Mesenchymal stem cell (in vitro differentiated cells and primary cell): ENCODE measurements at places on chromosomes 4 and X.
A peak's percentile ranks its signal among the peaks of the same experiment; 100 is the strongest.

DNA sequence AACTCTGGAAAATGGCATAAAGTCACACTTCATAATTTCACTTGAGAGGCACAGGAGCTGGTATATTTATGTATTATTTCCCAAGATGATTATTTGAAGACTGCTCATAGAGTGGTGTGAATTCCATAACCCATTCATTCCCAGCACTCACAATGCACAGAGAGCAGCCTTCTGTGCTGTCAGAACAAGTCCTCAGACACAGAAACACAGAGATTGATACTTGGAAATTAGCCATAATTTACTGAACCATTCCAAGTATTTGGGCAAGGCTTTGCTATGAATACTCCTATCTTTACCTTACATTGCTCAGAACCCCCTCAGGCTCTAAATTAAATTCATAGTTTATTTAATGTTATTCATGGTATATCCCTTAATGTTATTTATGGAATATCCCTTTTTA lies 53.6 kb downstream of the PABPC4L start:
- no peak for DNase-seq

GRCh38 chr4:106083065-106083464 lies 187.8 kb downstream of the NPNT start:
- no peak for DNase-seq

- peak; percentile 78 for DNase-seq
These were observed 22.4 kb downstream of the SH3TC1 start for GRCh38 chr4:8221476-8221875.

DNA sequence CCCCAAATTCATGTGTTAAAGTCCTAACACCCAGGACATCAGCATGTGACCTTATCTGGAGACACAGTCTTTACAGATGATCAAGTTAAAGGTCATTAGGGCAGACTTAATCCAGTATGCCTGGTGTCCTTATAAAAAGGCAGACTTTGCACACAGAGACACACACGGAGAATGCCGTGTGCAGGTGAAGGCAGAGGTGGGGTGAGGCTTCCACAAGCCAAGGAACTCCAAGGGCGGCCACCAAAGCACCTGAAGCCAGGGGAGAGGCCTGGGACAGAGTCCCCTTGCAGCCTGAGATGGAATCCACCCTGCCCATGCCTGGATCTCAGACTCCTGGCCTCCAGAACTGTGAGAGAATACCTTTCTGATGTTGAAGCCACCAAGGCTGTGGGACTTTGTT lies 26.1 kb upstream of the SORCS2 start:
- DNase-seq: no peak

DNA sequence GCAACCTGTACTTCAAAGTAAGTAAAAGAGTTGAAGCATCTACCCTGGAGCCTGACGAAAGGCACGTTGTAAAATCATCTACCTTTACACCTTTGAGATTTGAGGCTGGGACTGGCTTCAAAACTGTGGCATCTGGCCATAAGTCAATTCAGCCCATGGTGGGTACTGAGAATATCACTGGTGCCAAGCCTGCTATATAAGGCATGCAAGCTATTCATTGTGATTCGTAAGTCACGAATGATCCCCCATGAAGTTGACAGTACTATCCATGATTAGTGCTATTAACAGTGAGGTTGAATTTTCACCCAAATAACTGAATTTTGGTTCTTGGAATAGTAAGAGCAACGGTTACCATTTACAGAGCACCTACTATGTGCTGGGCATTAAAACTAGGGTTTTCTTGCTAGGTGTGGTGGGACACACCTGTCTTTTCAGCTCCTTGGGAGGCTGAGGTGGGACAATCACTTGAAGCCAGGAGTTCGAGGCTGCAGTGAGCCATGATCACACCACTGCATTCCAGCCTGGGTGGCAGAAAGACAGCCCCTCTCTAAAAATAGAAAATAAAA lies 39.8 kb downstream of the IRF2 start:
- no peak for DNase-seq

DNA sequence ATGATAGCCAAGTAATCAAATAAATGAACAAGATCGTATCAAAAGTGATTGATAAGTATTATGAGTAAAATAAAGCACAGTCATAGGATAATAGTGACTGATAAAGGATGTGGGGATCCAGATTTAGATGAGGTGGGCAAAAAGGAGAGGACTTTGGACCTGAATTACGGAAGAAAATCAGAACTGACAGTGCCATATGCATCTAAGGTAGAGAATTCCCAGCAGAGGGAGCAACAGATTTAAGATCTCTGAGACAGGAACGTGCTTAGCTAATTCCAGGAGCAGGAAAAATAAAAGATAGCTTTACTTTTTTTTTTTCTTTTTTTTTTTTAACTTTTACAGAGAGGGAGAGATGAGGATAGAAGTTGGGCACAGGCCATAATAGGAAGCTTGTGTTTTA lies 189.9 kb downstream of the NWD2 start:
- peak; percentile 3 for DNase-seq

DNA sequence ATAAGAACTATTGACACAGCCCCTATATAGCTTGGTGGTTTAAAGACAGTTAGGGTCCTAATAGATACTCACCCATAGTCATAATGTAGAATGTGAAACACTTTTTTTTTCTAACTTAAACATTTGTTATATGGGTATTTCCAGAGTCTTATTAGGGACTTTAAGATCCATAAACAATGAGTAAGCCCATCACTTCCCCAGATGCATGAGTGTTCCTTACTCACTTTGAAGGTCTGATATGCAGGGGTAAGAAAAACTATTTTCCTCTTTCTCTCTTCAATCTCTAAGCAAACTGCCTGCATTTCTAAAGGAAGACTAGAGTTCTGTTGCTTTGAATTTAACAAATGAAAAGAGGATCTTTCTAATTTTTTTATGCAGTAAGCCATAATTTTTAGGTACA lies 443.6 kb upstream of the PITX2 start:
- DNase-seq: peak; percentile 36

DNA sequence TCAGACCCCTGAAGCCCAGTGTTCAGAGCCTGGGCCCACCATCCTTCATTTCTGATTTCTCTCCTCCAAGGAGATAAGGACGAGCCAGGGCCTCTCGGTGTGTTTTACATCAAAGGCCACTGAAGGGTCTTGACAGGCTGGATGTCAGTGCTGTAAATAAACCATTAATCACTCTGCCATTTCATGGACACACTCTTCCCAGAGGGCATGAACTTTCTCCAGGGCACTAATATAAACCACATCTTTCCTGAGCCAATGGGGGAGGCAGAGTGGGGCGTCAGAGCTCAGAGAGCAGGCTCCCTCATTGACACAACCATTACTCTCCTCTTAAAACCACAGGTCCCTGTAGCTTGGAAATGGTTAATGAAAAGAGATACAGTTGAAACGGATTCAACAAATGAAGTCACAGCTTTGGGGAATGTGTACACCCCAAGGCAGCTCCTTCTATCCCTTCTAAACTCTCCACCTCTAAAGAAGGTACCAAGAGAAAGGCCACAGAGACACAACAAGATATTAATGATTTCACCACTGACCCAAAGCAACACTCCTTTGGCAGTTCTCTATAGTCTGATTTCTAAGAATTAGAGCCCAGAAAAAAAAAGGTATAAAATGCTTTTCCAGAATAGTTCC lies 200.6 kb downstream of the CHIC2 start:
- peak; percentile 48 for DNase-seq

- no peak for DNase-seq
These were observed 30.8 kb downstream of the RTL5 start for GRCh38 chrX:72100824-72101351.

GRCh38 chr4:6693231-6694176 lies at the start of gene S100P:
TSS of gene S100P (plus strand) at chr4:6693878. CDS start at chr4:6693933, 55 bp downstream.
- no peak for DNase-seq

DNA sequence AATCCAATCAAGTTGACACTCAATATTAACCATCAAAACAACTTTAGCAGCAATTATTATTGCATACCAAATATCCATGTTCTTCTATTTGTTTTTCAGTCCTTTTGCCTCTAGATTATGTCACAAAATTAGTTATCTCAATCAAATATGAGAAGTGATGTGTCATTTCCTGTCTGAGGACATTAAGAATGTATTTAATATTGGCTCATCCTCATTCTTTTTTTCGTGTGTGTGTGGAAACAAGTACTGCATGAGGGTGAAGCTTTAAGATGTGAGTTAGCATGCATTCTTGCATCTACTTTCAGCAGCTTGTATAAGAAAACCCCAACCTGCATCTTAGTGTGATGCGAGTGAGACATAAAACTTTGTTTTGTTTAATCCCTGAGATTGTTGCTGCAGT lies 301.4 kb downstream of the GRIA2 start:
- DNase-seq: no peak

- no peak for DNase-seq
These were observed 58.8 kb downstream of the JAKMIP1 start for GRCh38 chr4:6141554-6141953.

- DNase-seq: peak; percentile 96
These were observed 167.5 kb upstream of the MAP3K15 start for GRCh38 chrX:19682712-19683331.

DNA sequence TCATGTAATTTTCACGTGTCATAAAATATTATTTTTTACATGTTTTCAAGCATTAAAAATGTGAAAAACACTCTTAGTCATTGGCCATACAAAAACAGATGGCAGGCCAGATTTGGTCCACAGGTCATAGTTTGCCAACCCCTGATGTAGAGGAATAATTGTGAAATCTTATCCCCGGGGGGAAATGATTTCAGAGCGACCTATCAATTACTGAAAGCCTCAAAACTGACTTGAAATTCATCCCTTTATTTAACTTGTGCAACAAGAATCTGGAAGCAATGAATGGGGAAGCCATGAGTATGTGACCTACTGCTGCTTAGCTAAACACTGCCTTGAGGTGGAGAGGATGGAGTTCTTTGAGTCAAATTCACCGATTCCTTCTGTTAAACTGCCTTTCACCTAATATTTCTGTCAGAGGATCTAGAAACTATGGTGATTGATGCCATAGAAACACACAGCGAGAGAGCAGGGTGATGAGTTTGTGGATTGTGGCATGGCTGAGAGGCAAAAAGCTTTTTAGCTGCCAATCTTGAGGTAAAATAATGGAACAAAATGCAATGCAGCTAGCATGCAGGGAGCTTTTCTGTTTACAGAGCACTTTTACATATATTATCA lies 30.3 kb upstream of the BRS3 start:
- no peak for DNase-seq

- no peak for DNase-seq
These were observed 871.2 kb upstream of the TENM3 start for GRCh38 chr4:181372014-181372413.

DNA sequence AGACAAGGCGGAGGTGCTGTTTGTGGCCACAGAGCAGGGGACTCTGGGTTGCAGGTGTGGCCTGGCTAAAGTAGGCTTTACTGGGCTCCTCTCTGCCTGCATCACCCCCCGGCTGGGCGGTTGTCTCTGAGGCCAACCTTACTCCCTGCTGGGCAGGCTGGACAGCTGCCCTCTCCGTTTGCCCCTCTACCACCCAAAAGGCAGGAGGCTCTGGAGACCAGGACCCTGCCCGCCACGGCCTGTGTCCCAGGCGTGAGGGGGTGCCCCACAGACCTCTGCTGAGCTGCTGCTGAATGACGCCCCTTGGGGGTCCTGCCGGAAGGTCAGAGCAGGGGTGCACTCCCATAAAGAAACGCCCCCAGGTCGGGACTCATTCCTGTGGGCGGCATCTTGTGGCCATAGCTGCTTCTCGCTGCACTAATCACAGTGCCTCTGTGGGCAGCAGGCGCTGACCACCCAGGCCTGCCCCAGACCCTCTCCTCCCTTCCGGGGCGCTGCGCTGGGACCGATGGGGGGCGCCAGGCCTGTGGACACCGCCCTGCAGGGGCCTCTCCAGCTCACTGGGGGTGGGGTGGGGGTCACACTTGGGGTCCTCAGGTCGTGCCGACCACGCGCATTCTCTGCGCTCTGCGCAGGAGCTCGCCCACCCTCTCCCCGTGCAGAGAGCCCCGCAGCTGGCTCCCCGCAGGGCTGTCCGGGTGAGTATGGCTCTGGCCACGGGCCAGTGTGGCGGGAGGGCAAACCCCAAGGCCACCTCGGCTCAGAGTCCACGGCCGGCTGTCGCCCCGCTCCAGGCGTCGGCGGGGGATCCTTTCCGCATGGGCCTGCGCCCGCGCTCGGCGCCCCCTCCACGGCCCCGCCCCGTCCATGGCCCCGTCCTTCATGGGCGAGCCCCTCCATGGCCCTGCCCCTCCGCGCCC lies 920 bp downstream of the HTT-AS start:
- DNase-seq: peak; percentile 29

DNA sequence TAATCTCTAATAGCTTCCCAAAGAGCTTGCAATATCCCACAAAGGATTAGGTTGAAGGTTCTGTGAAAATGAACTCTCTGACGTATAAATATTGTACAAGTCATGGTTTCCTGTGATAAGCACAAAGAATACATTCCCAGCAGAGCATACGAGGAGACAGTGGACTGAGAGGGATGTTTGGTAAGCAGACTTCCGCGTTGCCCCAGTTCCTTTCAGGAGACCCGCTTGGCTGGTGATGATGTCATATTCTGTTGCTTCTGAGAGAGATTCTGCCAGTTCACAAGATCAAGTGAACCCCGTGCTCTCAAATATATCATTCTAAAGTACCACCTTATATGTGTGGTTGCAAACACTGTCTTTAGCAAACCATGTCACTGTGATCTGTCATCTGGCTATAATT lies 323.9 kb upstream of the CASK start:
- DNase-seq: no peak

- DNase-seq: no peak
These were observed 203.8 kb upstream of the TECRL start for GRCh38 chr4:64613046-64613445.

DNA sequence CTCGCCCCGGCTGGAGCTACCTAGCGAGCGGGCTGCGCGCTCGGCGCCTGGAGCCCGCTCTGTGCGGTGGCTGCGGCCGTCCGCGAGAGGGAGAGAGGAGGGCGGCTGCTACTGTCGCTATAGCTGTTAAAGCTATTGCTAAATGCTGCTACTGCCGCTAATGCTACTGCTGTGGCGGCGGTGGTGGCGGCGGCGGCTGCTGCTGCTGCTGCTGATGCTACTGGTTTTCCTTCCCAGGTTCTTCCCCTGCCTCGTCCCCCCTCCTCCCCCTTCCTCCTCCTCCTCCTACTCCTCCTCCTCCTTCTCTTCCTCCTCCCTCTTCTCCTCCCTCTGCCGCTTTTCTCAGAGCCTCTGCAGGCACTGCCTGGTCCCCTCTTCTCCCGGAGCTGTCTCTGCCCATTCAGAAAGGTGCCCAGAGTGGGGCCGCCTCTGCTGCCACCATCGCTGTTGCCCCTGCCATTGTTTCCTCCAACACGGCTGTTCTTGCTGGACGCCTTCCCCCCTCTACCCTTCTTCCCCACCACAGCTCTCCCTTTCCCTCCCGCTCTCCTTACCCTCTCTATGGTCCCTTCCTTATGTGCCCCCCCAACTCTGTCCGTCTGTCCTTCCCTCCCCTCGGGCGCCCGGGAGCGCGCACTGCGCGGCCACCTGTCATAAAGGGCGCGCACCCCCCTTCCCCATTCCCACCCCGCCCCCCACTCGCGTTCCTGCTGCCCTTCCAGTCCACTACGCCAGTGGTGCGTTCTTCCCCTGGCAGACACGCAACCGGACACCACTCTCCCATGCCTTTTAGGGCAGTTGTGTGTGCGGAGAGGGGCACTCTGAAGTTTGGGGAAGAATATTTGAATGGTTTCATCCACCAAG lies at the start of gene NEXMIF:
TSS of gene NEXMIF (minus strand) at position 228 of the 864 bp plus-strand sequence.
- DNase-seq: peak; percentile 7
